ENCODE measurements at places on chromosomes 6 and 20.

- DNase-seq: no peak
Observed at GRCh38 chr6:122681705-122682104, 71.5 kb downstream of the PKIB start.

GRCh38 chr6:28725890-28726348, 197.9 kb downstream of the TRIM27 start:
- DNase-seq: no peak

DNA sequence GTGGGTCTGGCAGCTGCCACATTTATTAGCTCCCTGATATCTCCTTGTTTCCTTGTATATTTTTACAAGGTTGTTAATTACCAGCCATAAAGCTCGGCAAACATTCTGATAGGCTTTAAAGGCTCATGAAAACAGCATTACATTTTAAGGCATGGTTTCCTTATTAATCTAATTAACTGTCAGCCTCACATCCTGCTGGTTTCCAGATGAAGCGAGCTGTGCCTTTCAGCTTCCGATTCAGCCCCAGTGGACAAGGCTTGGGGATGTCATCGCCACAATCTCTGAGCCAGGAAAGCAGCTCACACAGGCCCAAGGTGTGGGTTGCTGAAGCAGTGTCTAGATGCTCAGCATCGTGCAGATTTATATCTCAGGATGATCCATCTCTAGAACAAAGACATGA, 66.0 kb upstream of the RALY start:
- DNase-seq: no peak

DNA sequence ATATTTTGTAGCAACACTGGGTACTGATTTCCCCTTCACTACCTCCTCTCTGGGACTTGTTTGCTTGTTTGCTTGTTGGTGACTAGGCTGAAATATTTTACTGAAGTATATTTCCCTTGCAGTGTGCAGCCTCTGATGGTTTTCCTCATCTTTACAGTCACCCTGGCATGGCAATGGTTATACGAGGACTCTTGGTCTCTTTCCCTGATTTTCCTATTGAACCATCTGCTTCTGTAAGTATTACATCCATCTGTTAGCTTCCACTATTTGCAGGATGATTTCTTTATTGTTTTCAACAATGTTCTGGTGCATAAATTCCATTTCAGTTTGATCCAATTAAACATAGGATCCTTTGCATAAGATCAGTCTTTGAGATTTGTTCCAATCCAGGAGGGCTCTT, 465.1 kb downstream of the MEI4 start:
- DNase-seq: no peak

GRCh38 chr6:137490006-137490905, 3.9 kb downstream of the OLIG3 start:
- no peak for DNase-seq

- DNase-seq: no peak
Observed at GRCh38 chr6:45132059-45132458, 196.1 kb upstream of the RUNX2 start.

DNA sequence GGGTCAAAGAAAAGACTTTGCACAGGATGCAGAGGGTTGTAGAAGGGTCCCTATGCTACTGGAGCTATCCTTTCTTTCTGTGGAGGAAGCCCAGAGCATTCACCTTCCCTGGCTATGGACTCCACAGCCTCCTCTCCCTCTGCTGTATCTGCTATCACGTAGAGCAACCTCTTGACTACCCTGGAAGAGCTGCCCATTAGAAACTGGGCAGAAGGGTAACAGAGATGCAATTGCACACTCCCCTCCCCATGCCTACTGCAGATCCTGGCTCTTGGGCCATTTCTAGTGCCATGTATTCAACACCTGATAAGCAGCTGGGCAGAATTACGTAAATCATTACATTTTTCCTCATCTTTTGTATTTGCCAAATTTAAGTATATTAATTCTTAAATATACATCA, 3.1 kb downstream of the KLHL31 start:
- no peak for DNase-seq

- DNase-seq: no peak
Observed at GRCh38 chr20:57122536-57123489, 143.6 kb downstream of the BMP7 start.

DNA sequence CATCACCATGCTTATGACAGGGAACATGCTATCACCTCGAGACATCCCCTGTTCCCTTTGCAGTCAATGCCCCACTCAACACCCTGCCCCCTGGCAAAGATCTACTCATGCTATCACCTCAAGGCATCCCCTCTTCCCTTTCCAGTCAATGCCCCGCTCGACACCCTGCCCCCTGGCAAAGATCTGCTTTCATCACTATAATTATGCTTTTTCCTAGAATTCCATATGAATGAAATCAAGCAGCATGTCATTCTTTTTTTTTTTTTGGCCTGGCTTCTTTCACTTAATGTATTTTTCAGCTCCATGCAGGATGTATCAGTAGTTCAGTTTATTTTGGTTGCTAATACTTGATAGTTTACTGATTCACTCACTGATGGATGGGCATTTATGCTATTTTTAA, 554.9 kb downstream of the CDH26 start:
- no peak for DNase-seq

- DNase-seq: no peak
Observed at GRCh38 chr6:52992980-52993920, 1.8 kb downstream of the GSTA4 start.

- no peak for DNase-seq
Observed at GRCh38 chr6:44462797-44463727, 75.6 kb downstream of the CDC5L start.

GRCh38 chr20:54221353-54221752, 13.5 kb downstream of the PFDN4 start:
- peak; percentile 21 for DNase-seq

DNA sequence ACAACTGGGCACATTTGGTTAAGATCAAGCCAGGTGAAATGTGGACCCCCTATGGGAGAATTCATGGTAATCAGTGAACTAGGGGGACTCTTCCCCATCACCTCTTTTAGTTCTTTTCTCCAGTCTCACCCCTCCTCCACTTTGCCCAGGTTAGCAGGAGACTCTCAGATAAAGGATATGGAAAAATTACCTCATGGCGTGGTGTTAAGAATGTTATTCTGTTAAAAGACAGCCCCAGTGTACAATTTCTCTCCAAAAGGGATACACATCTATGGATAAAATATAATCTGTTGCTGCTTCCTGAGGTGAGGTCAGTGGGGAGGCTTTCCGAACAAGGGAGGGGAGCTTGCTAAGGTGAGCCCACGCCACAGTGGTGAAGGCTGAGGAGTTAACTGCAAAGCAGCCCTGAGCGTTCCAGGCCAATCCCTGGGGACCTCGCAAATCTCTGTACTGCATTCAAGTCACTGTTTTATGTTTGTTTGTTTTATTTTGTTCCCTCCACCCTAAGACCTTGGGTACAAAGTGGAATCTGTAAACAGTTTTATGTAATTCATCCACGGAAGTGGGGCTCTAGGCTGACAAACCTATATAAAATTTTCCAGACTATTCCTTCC, 52.0 kb downstream of the ADGRF1 start:
- no peak for DNase-seq

DNA sequence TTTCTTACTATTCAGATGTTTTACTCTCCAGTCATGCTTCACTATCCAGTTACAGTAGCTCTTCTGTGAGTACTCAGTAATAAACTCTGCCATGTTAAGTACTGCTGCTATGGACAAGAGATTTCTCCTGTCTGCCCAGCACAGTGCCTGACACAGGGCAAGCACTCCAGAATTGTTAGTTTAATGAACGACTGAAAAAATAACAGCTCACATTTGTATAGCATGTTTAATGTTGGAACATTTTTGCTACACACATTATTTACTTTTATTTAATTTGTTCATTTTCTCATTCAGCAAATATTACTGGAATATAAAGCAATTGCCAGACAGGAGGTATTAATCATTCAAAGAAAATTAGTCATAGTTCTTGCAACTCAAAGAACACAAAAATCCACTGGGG, 142.6 kb upstream of the HMGN3 start:
- no peak for DNase-seq

DNA sequence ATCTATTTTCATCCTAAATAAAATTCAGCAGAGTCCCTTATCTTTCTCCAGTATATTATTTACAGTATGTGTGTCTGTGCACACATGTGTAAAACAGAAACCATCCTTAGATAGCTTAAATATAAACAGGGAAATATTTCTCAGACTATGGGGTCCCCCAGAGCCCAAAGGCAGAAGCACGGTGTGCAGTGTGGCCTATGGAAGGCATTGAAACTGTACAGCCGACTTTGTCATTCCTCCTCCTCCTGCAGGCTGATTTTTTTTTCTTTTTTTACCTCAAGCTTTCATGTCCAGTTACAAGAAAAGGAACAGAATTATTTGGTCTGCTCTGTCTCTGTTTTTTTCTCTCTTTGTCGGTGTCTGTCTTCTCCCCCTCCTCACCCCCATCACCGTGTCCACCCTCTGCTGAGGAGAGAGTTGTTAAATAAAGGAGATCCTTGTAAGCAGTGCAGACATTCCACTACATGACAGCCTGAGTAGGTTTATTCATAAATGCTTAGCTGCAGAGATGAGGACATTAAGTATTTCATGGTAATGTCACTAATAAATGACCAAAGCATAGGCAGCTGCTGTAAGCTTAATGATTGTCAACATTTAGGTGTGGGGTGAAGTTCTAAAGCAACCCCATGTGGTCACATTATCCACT, 31.8 kb upstream of the SLC35D3 start:
- DNase-seq: no peak

GRCh38 chr20:1293641-1294379, 27.7 kb downstream of the SNPH start:
- no peak for DNase-seq

- no peak for DNase-seq
Observed at GRCh38 chr6:31125586-31126363, 5.5 kb upstream of the CDSN start.

GRCh38 chr20:52313341-52313963, 121.9 kb upstream of the ZFP64 start:
- DNase-seq: no peak

DNA sequence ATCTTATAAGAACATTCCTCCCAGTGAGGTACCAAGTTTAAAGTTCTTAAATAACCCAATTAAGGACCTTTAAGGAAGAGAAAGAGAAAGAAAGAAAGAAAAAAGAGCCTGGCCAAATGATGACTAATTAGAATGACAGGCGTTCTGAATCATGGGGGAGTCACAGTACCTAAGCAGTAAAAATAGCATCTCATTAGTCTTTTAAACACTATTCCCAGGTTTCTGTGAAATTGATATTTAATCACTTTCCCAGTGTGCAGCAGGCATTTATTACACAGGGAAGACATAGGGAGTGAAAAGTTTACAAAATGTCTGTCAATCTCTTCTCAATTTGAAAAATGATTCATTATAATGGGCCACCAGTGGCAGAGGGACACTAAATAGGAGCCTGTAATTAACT, 251.4 kb upstream of the MANEA start:
- DNase-seq: no peak

GRCh38 chr20:58874469-58874868, 22.0 kb downstream of the GNAS start:
- no peak for DNase-seq

DNA sequence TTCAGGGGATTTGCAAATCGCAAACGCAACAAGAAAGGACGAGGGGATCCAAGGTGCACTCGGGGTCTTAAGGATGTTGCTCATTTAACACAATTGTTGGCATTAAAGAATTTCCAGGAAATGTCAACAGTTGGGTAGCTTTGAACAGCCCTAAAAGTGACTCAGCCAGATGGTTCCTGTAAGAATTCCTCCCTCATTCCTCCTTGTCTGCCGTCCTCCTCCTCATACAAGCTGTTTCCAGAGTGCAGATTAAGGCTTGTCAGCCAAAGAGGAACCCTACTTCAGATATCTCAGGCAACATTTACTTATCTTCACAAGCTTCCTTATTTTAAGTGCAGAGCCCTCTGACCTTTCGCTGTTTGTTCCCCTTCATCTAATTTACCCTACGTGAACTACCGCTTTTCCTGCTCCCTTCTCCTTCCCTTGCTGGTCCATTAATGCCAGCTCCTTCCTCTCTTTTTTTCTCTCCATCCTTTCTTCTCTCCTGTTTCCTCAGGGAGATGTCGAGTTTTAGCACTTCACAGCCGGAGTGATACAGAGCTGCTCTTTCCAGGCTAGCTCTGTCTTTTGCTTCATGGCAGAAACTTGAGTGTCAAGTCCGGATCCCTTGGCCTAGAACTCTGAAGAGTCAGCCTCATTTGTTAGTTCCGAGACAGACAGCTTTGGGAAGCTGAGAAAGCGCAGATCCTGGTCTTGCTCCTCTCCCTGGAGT, 26.1 kb upstream of the TBC1D7 start:
- no peak for DNase-seq

GRCh38 chr6:227812-228338, 64.4 kb upstream of the DUSP22 start:
- DNase-seq: no peak

DNA sequence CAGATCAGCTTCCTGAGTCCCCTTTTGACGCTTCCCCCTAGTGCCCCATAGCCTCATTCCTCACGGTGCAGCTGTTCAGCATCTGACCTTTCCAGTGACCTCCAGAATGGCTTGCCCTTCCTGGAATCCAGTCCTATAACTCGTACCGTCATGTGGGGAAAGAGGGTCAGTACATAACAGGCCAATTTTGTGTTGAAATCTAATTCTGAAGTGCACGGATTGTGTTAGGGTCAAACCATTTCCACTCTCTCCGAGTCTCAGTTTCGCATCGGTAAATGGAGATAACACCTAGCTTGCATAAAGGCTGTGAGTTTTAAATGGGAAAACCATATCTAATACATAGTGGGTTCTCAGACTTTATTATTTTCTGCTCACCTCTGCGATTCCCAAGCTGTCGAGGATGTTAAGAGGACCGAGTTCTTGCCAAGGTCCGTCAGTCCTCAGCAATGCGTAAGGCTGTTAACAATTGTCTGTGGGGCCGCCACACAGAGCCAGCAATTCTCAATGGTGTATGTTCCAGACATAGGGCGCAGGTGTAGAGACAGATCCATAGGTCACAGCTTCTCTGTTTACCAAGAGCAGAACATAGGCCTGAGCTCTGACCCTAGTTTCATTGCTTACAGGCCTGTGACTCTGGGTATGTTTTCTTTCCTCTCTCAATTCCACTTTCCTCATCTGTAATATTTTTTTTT, 45.5 kb upstream of the CCR6 start:
- no peak for DNase-seq

All from CD4-positive, alpha-beta T cell treated with Interleukin-4 for 1 hour (primary cell).